Stimulated activated CD4-positive, alpha-beta T cell treated with anti-CD3 and anti-CD28 coated beads, Interleukin-12 subunit alpha, Interleukin-12 subunit beta, amount 100 ng/mL, for 4 hours (primary cell): ENCODE measurements at places on chromosomes 1 and 21.

- no peak for DNase-seq
Measured at GRCh38 chr1:81484284-81484683, 316.4 kb upstream of the ADGRL2 start.

- DNase-seq: no peak
Measured at GRCh38 chr1:170661646-170662411, 2.1 kb upstream of the PRRX1 start.

GRCh38 chr1:160419838-160420169, 19.4 kb downstream of the VANGL2 start:
- DNase-seq: no peak

DNA sequence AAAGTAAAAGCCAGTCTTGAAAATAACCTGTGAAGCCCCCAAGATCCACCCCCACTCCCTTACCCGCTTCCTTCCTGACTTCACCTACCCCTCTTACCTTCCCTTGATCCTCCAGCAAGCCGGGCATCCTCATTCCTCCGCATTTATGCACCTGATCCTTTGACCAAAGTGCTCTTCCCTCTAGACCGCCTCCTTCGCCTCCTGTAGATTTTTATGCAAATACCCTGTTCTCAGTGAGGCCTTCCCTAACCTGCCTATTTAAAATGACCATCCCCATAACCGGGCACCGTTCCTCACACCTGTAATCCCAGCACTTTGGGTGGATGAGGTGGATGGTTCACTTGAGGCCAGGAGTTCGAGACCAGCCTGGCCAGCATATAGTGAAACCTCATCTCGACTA, 1.1 kb upstream of the NENF start:
- no peak for DNase-seq

DNA sequence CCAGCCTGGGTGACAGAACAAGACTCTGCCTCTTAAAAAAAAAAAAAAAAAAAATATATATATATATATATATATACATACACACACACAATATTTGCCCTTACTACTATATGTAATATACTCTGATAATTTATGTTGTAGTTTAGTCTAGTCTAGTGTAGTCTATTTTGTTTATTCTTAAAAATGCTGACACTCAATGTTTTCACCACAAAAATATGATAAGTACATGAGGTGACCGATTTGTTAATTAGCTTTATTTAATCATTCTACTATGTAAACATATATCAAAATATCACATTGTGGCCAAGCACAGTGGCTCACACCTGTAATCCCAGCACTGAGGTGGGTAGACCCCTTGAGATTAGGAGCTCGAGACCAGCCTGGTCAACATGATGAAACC, 19.8 kb upstream of the ZNF362 start:
- DNase-seq: no peak

DNA sequence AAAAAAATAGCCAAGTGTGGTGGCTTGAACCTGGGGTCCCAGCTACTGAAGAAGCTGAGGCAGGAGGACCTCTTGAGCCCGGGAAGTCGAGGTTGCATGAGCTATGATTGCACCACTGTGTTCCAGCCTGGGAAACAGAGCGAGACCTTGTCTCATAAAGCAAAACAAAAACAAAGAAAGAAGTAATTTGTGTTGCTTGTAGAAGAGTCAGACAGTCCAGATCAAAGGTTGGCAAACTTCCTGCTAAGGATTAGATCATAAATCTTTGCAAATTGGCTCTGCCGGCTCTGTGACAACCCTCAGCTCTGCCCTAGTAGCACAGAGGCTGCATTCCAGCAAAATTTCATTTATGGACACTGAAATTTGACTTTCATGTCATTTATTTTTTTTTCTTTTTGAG, 19.0 kb upstream of the MFN2 start:
- no peak for DNase-seq

DNA sequence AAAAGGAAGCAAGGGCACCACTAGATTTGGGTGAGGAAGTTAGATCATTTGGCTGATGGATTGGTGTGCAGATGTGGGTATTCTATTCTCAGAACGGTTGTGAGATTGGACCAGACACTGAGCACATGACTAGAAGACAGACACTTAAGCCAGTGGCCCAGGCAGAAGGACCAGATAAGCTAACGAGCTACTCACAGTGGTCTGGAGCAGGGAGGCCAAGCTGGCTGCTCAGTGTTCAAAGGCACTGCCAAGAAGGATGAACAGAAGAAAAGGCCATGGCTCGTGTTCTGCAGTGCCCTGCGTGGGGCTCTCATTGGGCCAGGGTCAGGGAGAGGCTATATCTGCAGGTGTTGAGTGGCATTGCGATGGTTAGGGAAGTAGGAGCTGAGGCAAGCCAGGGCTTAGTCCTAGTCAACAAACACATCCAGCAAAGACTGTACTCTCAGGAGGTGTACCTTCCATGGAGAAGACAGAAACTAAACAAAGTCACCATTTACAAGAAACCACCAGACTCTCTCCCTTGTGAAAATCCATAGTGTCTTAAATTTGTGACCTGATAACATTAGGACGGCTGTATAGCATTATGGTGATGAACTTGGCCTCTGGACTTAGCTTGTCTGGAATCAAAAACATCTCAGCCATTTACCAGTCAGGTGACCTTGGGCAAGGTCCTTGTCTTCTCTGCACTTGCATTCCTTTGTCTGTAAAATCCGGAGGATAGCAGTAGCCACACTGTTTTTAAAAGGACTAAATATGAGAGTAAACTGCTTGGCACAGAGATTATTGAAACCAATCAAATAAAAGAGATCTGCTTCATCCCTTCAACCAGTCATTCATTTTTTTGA, 274.5 kb downstream of the SIPA1L2 start:
- DNase-seq: no peak
